ENCODE measurements at places on chromosomes 5 and 9. TPM values are rescaled to one million over a fixed set of nuclear protein-coding genes. Genes with fewer than 3 reads are reported as not detected.

Gene NIPAL4
- total RNA-seq = 6.0 TPM

Gene IFNB1
- not detected for total RNA-seq

Gene AK1
- total RNA-seq = 23.6 TPM

Gene PLAC8L1
- 0.43 TPM for total RNA-seq

Gene NDUFS4
- 130 TPM for total RNA-seq

Gene PIK3R1
- total RNA-seq = 18.3 TPM

Gene COL15A1
- not detected for total RNA-seq

Gene TAF11L10
- not detected for total RNA-seq

Gene HCN1
- not detected for total RNA-seq

Gene LHX3
- total RNA-seq = not detected

Gene OR1J2
- total RNA-seq = not detected

Gene SPINK7
- 4.3 TPM for total RNA-seq

Gene ENTPD8
- 0.24 TPM for total RNA-seq

Gene SHISAL2B
- total RNA-seq = not detected

Gene NTNG2
- under 0.01 TPM for total RNA-seq

Gene PCDHB9
- not detected for total RNA-seq

Gene MELK
- total RNA-seq = 14.0 TPM

Gene AMACR
- total RNA-seq = 6.4 TPM

Gene NCS1
- 60.7 TPM for total RNA-seq

Gene RPL7A
- total RNA-seq = 3,279 TPM

Gene ACTBL2
- 0.21 TPM for total RNA-seq

Gene C9orf50
- total RNA-seq = not detected

Gene SKP1
- 145 TPM for total RNA-seq

Gene TENT4A
- 6.3 TPM for total RNA-seq

Gene TMOD1
- 0.48 TPM for total RNA-seq

Gene ZCCHC7
- total RNA-seq = 15.4 TPM

Gene TLE1
- 50.1 TPM for total RNA-seq

Gene EHMT1
- total RNA-seq = 57.1 TPM

Gene MAN1B1
- 69.9 TPM for total RNA-seq

Gene RHOBTB3
- 24.3 TPM for total RNA-seq

Gene DOCK8
- 0.24 TPM for total RNA-seq

Gene HNRNPA0
- total RNA-seq = 8.2 TPM

Gene LCN15
- not detected for total RNA-seq

Gene EDIL3
- total RNA-seq = under 0.01 TPM

Gene GRM6
- total RNA-seq = not detected

Gene TICAM2
- total RNA-seq = 0.72 TPM

Gene IFNK
- total RNA-seq = not detected

Gene TAF11L6
- total RNA-seq = not detected

Gene C9orf153
- 0.48 TPM for total RNA-seq

Gene NFIL3
- 50.4 TPM for total RNA-seq

Gene CCL28
- total RNA-seq = 2.6 TPM

Gene FCN2
- not detected for total RNA-seq

Gene MOB3B
- total RNA-seq = 0.85 TPM

Gene ARSI
- total RNA-seq = 14.9 TPM

Gene GABBR2
- not detected for total RNA-seq

Gene LRRC19
- total RNA-seq = not detected

Gene FLT4
- total RNA-seq = 0.96 TPM

Gene MAMDC2
- total RNA-seq = 9.6 TPM

Gene PCDHB10
- under 0.01 TPM for total RNA-seq

Gene IL5
- total RNA-seq = not detected

Gene NUTM2F
- not detected for total RNA-seq

Gene TNFSF15
- 0.21 TPM for total RNA-seq

Gene C5orf52
- total RNA-seq = not detected

Gene RFK
- total RNA-seq = 30.4 TPM

Gene NEUROG1
- total RNA-seq = not detected

Gene SNCAIP
- total RNA-seq = not detected

Gene LECT2
- not detected for total RNA-seq

Measured in tracheal epithelial cell (primary cell).